ENCODE measurements at places on chromosomes 6 and 20. TPM values are rescaled to one million over a fixed set of nuclear protein-coding genes. Genes with fewer than 3 reads are reported as not detected.

The CGA gene
- polyA plus RNA-seq: 0.04 TPM

The CD93 gene
- 17.3 TPM for polyA plus RNA-seq

The ADGRF4 gene
- polyA plus RNA-seq: 1.2 TPM

GRCh38 chr6:77425216-77425615 is 38.1 kb downstream of the HTR1B start:
- no peaks in the 10 kb centered on the region for H3K4me1 ChIP-seq
- no peaks in the 10 kb centered on the region for H3K36me3 ChIP-seq
- no peak for DNase-seq

DNA sequence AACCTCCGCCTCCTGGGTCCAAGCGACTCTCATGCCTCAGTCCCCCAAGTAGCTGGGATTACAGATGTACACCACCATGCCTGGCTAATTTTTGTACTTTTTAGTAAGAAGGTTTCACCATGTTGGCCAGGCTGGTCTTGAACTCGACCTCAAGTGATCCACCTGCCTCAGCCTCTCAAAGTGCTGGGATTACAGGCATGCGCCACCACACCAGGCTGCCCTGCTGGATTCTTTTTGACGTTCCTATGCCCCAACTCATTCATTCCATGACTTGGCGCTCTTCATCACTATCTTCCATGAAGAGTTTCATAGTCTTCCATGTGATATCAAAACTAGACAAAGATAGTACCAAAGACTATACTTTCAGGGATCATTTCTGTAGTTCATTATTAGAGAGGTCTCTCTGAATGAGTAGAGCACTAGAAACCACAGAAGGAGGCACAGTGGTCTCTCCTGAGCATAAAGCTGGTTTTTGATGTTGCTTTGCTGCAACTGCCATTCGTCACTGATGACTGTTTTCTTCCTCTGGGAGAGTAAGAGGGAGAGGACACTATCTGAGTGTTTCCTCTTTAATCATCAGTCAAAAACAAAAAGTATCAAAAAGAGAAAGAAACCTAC is 23.5 kb downstream of the DNAAF9 start:
- no peak for DNase-seq
- no peak overlapping the region for H3K27ac ChIP-seq
- no peaks in the 10 kb centered on the region for H3K4me1 ChIP-seq

DNA sequence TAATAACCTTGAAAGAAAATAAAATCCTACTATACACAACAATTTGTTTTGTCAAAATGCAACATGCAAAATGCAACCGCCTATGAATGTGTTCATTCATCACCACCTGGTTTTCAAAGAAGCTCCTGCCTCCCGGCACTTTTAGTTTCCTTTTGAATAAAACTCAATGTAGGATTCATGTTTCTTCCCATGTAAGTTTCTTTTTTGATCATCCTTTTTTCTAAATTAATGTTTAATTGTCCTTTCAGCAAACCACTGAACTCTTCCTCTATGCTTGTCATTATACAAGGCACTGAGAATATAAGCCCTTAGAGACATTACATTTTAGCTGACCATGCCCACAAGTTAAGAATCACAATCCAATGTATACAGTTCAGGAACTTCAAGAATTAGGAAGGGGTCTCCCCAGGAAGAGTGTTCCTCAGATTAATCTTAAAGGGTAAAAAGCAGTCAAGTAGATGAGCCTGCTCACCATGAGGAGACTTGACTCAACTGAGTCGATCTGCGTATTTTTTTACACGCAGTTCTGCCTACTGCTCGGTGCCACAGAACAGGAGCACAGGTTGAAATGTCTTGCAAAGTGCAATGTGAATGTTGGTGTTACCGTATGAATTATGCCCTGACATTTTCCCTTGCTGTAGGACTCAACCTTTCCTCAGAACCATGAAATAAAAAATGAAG is 7.2 kb upstream of the THEMIS start:
- H3K27me3 ChIP-seq: no peaks in the 10 kb centered on the region
- H3K27ac ChIP-seq: no peak overlapping the region
- no peak overlapping the region for H3K4me3 ChIP-seq
- no peaks in the 10 kb centered on the region for H3K4me1 ChIP-seq
- DNase-seq: no peak

DNA sequence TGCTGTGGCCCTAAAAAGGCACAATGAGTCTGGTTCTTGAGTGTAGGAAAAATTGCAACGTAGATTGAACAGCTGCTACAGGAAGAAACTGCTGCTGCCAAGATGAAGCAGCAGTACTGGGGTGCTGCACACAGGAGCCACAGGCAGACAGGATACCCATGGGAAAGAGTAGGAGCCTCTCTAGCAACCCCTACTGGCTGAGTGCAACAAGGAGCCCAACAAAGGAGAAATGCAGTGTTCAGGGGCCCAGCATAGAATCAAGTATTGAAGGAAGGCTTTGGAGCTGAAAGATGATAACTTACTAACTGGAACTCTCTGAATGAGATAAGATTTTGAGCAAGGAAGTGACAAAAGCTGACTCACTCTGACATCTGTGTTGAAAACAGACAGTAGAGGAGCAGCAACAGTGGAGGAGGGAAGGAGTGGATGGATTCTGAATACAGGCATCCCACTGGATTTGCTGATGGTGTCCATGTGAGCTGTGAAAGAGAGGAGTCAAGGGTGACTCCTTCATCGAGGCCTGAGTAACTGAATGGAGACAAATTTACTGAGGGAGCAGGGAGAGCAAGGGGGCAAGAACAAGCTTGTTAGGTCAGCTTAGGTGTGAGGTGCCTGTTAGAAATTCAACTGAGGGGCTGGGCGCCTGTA is 534.7 kb upstream of the JARID2 start:
- no peaks in the 10 kb centered on the region for H3K27me3 ChIP-seq
- DNase-seq: no peak
- no peak overlapping the region for H3K27ac ChIP-seq
- no peak overlapping the region for H3K4me3 ChIP-seq
- no peaks in the 10 kb centered on the region for H3K36me3 ChIP-seq

- DNase-seq: no peak
- H3K4me1 ChIP-seq: no peaks in the 10 kb centered on the region
- peaks cover 12% of the 10 kb centered on the region for H3K27me3 ChIP-seq
- no peak overlapping the region for H3K4me3 ChIP-seq
- H3K27ac ChIP-seq: no peak overlapping the region
- H3K36me3 ChIP-seq: no peaks in the 10 kb centered on the region
Measured at GRCh38 chr20:31988430-31989015, 20.6 kb downstream of the XKR7 start.

GRCh38 chr20:43936104-43936770 is 21.6 kb downstream of the TOX2 start:
- no peaks in the 10 kb centered on the region for H3K4me1 ChIP-seq
- H3K27ac ChIP-seq: no peak overlapping the region
- H3K4me3 ChIP-seq: no peak overlapping the region
- no peaks in the 10 kb centered on the region for H3K36me3 ChIP-seq
- DNase-seq: no peak

DNA sequence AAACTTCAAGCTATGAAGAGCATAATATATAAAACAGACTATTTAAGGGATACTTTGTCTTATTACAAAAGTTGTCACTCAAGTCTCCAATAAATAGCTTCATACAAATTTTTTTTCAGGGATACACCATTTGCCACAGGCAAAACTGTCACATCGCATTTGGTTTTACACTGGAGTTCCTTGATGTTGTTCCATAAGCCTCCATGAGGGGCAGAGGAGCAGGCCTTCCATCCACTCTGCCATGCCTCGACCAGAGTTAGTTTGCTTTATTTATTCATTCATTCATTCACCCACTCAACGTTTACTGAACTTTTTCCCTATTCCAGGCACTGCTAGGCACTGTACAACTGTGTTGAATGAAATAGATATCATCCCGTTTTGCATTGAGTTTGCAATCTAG is 246.6 kb downstream of the PHF3 start:
- H3K27me3 ChIP-seq: no peaks in the 10 kb centered on the region
- DNase-seq: no peak
- H3K36me3 ChIP-seq: no peaks in the 10 kb centered on the region
- H3K27ac ChIP-seq: no peak overlapping the region
- H3K4me1 ChIP-seq: no peaks in the 10 kb centered on the region
